ENCODE measurements at places on chromosomes 16 and 17. TPM values are rescaled to one million over a fixed set of nuclear protein-coding genes. Genes with fewer than 3 reads are reported as not detected.

DNA sequence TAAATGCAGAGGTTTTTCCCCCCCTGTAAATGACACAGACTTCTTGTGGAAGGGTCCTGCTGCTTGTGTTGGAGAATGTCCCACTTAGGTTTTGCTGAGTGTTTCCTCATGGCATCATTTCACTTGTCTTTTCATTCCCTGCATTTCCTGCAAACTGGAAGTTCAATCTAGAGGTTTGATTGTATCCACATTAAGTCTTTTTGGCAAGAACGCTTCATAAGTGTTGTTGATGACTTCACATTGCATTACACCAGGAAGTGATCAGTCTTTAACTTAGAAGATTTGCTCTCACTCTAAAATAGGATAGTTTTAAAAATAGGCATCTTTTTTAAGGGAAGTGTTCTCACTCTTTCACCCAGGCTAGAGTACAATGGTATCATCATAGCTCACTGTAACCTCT, 67.2 kb downstream of the RPTOR start:
- DNase-seq, result no peak

GRCh38 chr17:76914937-76915336, 46.7 kb downstream of the MGAT5B start:
- no peak for DNase-seq

GRCh38 chr17:70829876-70830275, 660.5 kb downstream of the KCNJ2 start:
- no peak for DNase-seq

Gene FBXL16
- 0.42 TPM for total RNA-seq

- no peak for DNase-seq
Measured at GRCh38 chr16:54938212-54939028, 7.8 kb downstream of the IRX5 start.

Gene KRTAP2-3
- total RNA-seq, result not detected

Data from OCI-LY7 (cell line).